ENCODE measurements at places on chromosomes 1 and 21.
A peak's percentile ranks its signal among the peaks of the same experiment; 100 is the strongest.

DNA sequence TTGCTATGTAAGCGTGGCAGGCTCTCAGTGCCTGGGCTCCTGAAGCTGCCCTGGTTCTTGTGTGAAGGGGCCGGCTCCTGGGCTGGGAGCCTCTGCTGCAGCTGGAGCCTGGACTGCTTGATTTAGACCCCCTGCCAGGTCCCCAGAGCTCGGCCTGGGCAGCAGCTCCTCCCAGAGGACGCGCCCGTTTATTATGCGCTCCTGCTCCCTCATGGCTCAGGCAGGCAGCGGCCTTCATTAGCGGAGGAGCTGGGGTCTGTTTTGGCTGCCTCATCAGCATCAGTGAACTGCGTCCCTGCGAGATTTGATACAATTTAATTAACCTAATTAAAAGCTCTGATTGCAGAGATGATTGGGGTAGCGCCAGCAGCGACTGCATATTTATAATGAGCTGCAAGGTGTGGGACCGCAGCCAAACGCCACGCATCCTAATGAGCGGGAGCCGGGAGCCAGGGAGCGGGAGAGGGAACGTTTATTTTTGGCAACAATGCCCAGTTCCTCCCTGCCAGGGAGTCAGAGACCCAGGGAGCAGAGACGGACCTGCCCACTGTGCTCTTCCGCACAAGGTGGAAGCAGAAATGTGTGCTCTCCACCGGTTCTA is 16.6 kb downstream of the UTP11 start:
- DNase-seq: peak; percentile 69

DNA sequence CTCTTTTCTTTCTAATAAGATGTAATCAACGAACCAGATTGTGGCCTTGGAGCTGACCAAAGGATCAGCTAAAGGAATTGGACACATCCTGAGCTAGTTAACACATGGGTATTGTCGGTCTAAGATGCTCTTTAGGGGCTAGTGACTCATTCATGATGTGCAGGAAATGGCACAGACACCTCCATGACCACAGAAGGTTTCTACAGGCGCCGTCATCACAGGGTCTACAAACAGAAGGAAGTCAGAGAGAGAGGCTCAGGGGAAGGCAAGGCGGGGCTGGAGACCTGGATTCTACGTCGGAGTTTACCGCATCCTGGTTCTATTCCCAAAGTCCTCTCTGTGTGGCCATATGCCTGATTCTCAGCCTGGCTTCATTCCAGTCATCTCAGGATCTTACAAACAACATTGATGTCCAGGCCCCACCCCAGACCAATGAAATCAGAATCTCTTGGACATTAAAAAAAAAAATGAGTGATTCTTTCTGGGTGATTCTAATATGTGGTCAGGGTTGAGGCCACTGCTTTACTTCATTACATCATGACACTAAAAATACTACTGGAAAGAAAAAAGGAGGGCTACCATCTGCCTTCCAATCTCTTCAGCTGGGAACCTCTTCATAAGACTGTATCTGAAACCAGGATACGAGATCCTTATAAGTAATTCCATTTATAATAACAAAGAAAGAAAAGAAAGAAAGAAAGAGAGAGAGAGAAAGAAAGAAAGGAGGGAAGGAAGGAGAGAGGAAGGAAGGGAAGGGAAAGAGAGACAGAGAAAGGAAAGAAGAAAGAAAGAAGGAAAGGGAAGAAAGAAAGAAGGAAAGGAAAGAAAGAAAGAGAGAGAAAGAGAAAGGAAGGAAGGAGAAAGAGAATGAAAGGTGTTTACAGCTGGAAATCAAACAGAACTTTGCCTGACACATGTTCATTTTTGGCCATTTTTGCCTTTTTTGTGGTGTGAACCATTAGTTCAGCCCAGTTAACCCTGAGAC is 11.6 kb upstream of the KCNJ15 start:
- DNase-seq: no peak

GRCh38 chr1:7993593-7994479 is 32.3 kb downstream of the ERRFI1 start:
- DNase-seq: no peak

- DNase-seq: no peak
These were observed 484.9 kb downstream of the SETD4 start for GRCh38 chr21:35575280-35575915.

DNA sequence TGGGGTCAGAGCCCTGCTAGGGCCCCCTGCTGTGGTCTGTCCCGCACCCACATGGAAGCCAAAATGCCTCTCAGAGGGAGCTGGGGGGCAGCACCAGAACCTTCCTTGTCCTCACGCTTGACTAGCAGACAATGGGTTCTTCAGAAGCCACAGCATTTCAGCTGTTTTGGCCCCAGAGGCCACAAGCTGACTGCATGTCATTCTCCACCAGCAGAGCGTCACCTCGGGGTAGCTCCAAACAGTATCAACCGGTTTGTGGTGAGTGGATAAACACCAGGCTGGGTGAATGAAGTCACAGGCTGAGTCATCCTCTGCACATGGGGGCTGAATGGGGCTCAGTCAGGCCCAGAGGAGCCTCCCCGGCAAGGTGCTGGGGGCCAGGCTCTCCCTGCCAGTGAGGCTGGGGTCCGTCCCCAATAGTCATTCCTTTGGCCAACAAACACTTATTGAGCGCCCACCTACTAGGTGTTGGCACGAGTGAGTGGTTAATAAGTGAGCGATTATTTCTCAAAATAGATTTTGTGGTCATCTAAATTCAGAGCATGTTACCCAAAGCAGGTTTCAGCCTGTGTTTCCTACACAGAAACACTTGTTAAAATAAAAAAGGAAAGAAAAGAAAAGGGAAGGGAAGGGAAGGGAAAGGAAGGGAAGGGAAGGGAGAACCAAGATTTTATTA is 9.1 kb downstream of the OLIG1 start:
- DNase-seq: no peak

DNA sequence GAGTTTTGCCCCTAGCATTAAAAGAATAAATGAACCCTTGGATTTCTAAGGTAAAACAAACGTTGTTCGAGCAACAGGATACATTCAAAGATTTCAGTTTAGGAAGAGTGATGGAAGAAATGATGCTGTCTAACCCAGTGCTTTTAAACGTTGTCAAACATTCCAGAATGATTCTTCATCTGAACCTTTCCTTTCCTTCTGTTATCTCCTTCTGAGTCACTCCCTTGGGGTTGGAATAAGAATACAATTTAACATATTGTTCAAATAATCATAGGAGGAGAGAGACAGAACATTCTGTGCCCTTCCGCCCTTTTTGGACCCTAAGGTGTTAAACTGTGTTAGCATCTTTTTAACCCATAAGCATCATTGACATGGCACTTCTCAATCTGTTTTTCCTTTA is 61.1 kb upstream of the RCOR3 start:
- no peak for DNase-seq

DNA sequence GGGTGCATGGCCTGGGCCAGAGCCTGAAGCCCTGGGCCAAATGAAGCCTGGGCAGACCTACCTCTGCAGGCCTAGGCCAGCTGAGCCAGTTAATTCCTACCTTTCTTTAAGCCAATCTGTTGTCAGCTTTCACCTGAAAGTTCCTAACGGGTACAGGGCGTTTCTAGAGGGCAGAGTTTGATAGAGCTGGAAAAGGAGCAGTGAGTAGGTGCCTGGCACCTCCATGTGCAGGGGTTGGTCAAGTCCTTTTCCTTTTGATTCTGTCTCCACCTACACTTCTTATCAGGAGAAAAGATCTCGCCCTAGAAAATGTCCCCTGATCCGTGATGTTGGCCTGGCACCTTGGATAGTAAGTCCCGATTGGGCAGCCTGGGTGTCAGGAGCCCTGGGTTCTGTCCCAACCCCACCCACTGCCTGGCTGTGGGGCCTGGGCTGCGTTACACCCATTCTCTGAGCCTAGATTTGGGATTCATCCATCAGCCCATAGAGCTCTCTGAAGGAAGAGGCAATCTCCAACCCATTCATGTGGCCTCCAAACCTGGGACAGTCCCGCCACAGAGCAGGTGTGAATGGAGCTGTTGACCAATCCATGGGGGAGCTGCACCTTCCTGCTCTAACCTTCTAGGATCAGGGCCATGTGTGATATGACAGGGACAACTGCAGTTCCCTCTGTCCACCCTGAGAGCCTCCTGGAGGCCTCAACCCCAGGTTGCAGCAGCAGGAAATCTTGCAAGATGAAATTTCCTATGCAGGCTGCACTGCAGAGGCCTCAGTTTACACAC is 304.3 kb downstream of the MATN1 start:
- no peak for DNase-seq

DNA sequence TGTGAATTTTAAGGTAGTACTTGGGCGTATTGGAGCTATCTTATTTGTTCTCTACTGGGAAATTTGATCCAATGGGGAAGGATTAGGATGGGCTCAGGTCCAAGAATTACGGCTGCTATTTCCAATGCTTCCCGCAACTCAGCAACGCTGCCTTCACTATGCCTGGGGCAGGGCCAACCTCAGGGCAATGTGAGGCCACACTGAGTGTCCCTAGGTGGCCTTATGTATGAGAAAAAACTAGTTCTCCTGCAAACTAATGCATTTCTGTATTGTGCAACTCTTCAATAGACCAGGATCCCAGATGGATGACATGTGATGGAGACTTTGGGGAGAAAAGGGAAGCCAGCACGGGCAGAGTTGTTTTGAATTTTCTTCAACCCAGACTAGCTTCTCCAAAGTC is 168.1 kb downstream of the DUSP10 start:
- DNase-seq: no peak

DNA sequence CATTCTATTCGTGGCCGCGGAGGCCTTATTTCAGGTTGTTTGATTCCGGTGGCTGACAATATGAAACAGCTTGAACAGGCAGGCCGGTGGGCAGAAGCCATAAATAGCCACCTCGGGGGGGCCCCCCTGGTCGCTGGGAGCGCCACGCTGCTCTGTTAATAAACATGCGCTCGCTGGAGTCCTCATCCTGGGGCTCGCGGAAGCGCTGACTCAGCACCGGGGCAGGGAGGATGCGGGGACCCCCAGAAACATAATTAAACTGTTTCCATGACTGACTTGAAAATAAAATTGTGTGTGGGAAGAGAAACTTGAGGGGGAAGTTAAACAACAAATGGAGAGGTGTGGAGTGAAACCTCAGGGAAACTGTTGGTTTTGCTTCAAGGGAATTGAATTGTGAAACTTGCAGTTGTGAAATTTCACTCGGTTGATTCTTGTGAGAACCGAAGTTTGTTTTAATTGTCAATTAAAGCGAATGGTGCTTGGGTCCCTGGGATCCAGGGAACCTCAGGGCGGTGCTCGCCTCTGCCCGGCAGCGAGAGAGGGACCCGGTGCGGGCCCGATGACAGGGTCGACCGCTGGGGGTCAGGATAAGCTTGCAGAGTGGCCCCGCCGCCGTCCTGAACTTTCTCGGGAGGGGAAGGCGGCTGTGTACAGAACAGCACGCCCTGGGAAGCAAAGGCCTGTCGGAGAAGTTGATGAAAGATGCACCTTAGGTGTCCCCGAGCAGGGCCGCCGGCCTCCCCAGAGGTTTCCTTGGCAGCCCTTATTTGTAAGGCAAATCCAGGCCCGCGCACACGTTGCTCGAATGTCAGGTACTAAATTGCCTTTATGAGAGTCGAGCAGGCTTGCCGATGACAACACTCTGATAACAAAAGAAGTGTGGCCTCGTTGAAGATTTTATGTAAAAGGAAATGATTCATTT is 176.9 kb upstream of the LMO4 start:
- DNase-seq: no peak

DNA sequence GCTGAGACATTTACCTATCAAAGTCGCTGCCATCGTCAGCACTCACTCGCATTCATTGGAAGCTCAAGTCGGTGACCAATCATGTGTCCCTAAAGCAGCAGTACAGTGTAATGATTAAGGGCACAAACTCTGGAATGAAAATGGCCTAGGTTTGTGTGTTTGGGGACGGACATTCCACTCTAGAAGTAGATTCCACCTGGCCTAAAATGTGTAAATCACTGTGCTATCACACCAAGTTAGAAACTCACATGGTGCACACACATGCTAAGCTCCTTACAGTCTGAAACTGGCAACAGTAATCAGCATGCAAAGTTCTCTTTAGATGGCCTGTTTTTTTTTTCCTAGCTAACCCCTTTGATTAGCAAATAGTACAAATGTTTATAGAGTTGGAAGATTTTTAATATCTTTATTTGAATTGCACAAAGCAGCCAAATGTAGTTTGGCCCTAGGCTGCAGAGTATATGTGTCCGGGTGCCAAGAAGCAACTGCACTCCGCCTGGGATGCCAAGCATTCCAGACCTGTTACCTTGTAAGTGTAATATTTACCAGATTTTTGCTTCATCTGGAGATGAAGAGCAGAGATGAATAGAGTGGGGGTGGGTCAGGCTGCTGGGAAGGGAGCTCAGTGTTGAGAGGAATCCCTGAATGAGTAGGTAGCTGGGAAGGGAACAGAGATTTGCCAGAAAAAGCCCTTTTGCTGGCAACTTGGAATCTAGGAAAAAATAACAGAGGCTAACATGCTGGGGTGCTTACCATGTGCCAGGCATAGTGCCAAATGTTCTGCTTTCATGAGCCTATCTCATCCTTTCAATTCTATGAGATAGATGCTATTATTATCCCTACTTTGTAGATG is 35.2 kb downstream of the TGFB2 start:
- peak; percentile 61 for DNase-seq

- no peak for DNase-seq
These were observed 34.2 kb downstream of the EFCAB7 start for GRCh38 chr1:63557365-63557987.

- DNase-seq: no peak
These were observed 23.8 kb upstream of the PPP2R5A start for GRCh38 chr1:212261361-212261929.

GRCh38 chr1:230425252-230426091 is 660 bp downstream of the PGBD5 start:
- no peak for DNase-seq

DNA sequence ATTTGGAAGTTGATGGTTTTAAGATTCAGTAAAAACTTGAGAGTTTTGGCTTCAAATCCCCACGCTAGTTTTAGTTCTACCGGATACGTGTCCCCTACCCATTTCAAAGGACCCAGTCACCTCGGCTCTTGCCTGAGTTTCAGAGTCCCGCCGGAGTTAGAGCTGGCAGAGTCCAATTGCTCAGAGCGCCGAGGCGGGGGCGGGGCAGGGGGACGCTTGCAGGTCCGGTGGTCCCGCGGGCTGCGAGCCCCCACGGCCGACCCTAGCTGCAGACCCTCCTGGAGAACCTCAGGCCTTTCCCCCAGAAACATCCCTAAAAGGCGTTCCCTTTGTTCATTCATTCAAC is 765 bp upstream of the VPS45 start:
- DNase-seq: peak; percentile 81

DNA sequence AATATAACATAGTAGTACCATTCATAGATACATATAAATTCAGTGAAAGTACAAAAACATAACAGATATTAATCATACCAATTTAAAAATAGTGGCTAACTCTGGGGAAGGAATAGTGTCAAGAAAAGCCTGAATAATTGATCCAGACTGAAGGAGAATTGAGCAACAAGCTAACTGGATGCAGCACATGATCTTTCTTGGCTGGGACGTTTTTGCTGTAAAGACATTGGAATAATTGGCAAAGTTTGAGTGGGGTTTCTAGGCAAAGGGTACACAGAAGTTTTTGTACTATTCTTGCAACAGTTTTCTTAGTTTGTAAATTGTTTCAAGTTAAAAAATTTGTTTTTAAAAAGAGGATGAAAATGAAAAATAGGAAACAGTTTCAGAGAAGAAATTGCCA is 2.6 kb upstream of the SH3GLB1 start:
- no peak for DNase-seq
